ENCODE measurements at places on chromosomes 11 and 22.
A peak's percentile ranks its signal among the peaks of the same experiment; 100 is the strongest.

DNA sequence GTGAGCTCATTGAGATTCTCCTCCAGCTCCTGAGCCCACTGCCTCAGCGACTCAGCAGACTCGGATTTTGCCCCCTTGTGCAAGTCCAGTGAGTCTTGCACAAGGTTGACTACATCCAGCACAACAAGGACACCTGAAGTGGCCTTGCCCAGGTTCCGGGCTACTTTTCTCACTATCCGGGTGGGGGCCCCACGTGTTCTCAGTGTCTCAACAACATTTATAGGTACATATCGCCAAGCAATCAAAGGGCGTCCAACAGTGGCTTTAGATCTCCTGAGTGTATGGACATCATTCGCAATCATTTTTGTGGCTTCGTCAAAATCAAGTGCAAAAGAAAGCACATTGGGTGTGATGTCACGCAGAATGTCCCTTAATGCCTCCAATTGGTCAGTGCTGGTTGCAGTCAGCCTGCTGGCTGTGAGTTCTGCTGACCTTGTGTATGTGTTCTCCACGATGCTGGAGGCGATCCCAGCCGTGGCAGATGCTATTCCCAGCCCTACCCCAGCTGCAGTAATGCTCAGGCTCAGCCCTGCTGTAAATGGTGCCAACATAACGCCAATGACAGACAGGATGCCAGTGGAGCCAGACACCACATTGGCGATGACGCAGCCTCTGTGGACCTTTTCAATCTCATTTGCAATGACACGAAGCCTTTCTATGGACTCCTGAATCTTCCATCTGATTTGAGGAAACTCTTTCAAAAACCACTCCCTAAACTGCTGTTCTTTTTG, 10.3 kb downstream of the APOL4 start:
- DNase-seq = no peak

DNA sequence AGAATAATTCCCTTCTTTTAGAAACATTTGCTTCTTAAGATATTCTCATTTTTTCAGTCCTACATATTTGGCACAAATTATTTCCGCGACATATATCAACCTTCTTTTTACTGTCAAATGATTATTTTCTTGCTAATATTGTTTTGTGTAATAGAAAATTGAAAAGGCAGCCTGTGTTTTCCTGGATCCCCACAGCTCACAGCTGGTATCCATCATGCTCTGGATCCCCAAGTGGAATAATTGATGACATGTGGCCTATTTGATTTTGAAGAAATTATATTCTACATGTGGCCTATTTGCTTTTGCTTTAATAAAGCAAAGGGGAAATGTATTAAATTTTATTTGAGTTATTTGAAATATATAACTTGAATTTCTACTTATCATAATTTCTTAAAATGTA, 199.4 kb upstream of the LUZP2 start:
- DNase-seq = no peak

- DNase-seq = peak; percentile 63
These were observed 8.7 kb upstream of the DGKZ start for GRCh38 chr11:46338636-46338987.

GRCh38 chr11:69914286-69915150, 95.3 kb upstream of the FGF3 start:
- no peak for DNase-seq

DNA sequence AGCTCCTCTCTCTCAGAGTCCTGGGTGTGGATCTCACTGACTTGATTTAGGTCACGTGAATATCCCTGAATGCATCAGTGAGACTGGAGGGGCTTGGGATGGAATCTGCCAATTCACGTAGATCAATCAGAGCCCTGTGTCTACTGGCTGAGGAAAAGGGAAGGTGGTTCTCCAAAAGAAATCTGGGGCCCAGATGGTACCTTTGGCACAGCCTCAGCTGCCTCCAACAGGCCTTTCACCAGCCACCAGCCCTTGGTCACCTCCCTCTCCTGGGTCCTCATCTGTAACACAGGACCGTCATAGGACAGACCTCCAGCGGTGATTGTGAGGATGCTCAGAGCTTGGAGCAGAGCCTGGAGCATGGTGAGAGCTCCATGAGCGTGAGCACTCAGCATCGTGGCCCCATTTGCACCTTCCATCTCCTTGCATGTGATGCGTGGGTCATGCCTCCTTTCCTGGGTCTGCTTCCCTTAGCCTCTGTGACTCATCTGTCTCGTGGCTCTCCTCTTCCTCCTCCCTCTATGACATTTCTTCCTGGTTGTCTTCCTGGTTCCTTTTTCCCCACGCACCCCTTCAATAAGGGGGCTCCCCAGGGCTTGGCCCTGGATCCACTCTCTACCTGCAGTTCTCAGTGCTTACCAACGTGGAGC, 7.5 kb upstream of the MIEF1 start:
- no peak for DNase-seq

- no peak for DNase-seq
These were observed 16.0 kb upstream of the TMA7B start for GRCh38 chr22:39943953-39944872.

GRCh38 chr11:17490938-17491337, 14.3 kb upstream of the ABCC8 start:
- no peak for DNase-seq

DNA sequence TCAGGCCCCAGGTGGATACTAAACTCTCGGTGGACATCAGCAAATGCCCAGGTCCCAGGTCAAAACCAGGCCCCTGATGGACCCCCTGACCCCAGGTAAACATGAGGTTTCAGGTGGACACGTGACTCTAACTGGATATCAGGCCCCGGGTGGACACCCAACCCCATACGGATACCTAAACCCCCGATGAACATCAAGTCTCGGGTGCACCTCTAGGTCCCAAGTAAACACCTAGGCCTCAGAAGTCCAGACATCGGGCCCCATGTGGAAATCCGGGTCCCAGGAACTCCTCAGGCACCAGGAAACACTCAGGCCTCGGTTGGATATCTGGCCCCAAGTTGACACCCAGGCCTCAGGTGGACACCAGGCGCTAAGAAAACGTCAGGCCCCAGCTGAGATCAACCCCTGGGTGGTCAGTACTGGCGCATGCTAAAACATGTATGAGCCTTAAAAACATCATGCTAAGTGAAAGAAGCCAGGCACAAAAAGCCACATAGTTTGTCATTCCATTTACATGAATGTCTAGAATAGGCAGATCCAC, 54.4 kb upstream of the SEPTIN5 start:
- no peak for DNase-seq
